Activated CD4-positive, alpha-beta T cell treated with anti-CD3 and anti-CD28 coated beads, Interleukin-2, Interleukin-6, amounts not matched to agents 100 ng/mL and 50 ng/mL, durations not matched to agents 16 hours and 8 hours (primary cell): ENCODE measurements at places on chromosomes 5 and 9.

DNA sequence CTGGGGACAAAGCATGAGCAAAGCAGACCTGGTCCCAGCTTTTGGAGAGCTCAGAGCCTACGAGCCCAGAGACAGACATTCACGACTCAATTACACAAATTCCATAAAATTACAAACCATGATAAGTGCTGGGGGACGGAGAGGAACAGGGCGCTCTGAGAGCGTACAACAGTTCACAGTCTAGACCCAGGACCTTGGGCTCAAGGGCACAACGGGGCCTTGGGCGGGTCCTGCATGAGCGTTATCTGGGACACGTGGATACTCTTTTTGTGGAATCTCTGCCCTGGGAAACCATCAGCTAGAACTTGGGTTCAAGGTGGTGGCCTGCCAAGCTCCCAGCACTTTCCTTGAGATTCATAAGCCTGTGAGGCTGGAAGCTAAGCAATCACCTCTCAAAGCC, 9.4 kb upstream of the ANXA6 start:
- DNase-seq = no peak

- DNase-seq = no peak
Measured at GRCh38 chr5:53965459-53965858, 344.9 kb downstream of the ARL15 start.

DNA sequence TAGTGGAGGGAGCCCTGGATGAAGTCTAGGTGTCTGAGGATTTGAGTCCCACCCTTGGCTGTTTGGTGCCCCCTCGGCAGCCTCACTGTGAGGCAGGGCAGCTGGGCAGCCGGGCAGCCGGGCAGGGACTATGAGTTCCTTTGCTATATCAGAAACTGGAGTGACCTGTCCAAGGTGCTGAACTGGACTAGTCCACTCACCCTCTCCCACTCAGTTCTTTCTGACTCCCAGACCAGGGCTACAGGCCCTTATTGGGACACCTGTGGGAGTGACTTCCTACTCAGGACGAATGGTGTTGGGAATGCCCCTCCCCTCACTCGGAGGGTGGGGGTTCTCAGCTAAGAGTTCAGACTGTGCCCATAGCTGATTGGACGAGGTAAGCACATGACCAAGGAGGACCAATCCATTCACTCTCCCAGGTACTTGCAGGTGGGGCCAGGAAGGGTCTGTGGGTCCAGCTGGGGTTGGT, 34.1 kb upstream of the RAPGEF1 start:
- DNase-seq = peak; percentile 35

- no peak for DNase-seq
Measured at GRCh38 chr9:72814083-72814597, 138.7 kb downstream of the ALDH1A1 start.

- DNase-seq = no peak
Measured at GRCh38 chr9:16640649-16641048, 229.8 kb downstream of the BNC2 start.

- no peak for DNase-seq
Measured at GRCh38 chr5:3284506-3284905, 311.1 kb upstream of the IRX1 start.

GRCh38 chr5:67259548-67260215, 63.1 kb upstream of the CD180 start:
- no peak for DNase-seq

DNA sequence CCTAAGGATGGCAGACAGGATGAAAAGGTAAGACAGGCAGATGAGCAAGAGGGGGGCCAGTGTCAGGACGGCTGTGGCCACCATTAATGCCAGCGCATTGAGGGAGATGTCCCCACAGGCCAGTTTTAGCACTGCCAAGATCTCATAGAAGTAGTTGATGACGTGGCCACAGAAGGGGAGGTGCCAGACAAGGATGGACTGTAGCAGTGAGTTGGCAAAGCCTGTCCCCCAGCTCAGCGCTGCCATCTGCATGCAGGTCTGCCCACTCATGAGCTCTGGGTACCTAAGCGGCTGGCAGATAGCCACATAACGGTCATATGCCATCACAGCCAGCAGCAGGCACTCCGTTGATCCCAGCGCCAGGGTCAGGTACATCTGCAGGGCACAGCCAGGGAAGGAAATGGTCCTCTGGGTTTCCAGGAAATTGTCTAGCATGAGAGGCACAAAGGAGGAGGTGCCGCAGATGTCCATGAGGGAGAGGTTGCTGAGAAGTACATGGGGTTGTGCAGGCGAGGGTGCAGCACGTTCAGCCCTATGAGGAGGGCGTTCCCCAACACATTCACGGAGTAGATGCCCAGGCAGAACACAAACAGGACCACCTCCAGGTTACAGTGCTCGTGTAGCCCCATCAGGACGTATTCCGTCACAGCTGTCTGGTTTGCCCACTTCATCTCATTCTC, 10.8 kb downstream of the OR13J1 start:
- DNase-seq = no peak

GRCh38 chr9:130432796-130433167, 12.0 kb upstream of the ASS1 start:
- no peak for DNase-seq

GRCh38 chr5:3393920-3394597, 201.6 kb upstream of the IRX1 start:
- no peak for DNase-seq

DNA sequence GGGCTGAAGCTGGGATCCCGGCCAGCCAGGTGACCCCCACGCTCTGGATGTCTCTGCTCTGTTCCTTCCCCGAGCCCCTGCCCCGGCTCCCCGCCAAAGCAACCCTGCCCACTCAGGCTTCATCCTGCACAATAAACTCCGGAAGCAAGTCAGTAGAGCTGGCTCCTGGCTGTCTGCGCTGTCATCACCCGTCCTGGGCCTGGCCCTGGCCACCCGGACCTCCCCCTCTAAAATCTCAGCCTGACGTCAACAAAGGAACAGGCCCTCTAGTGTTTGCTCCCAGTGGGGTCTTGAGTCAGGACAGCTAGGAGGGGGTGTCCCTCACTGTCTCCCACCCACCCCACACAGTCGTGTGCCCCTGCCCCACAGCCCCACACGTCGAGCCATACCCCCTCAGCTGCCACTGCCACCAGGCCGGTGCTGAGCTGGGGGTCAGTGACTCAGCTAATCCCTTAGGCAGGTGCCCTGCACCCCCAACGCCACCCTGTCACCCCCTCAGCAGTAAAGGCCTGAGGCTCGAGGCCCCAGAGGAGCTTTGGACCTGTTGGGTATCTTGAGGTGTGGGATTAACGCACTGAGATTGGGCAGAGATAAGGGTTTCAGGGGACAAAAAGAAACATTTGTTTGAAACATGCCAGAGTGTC, 1.1 kb upstream of the LCNL1 start:
- no peak for DNase-seq

- no peak for DNase-seq
Measured at GRCh38 chr5:132987531-132988408, 24.3 kb upstream of the AFF4 start.

- DNase-seq = no peak
Measured at GRCh38 chr5:154698763-154699162, 56.4 kb upstream of the LARP1 start.

GRCh38 chr5:92674321-92674720, 906.7 kb downstream of the NR2F1-AS1 start:
- no peak for DNase-seq

DNA sequence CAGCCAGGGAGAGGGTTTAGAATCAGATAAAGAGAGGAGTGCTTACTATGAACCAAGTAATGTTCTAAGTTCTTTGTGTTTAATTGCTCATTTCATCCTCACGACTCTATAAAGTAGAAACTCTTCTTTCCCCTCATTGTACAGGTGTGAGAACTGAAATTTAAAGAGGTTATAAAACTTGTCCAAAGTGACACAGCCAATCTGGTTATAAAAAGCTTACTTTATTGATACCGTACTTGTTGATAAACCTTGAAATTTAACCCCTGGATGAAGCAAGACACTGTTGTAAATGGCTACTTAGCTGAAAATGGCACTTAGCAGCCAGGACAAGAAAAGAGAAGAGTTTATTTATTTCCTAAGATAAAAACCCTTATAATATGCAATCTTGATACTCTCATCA, 702.4 kb downstream of the KCTD16 start:
- no peak for DNase-seq

GRCh38 chr5:94778732-94779131, 160.3 kb downstream of the SLF1 start:
- DNase-seq = no peak

DNA sequence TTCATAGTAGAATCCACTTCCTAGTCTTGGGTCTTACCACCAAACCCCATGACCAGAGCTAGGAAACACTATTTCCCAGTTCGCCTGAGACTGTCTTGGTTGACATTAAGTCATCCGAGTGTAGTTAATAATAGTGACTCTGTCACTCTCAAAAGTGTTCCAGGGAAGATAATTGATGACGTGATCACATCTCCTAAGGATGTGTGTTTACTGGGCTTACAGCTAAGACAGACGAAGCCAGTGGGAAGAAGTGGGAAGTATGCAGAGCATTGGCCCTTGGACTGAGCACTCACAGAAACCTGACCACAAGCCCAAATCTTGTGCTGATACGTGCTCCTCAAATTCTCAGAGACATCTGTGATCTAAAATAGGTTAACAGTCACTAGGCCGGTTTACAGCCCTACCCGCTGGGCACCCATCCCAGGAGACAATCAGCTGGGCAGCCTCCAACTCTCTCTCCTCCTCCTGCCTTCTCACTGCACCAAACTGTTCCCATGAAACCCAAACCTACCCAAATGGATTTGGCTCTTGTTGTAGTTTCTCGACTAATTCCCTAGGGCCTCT, 316.6 kb downstream of the TLE1 start:
- DNase-seq = no peak

GRCh38 chr9:114235033-114235661, 79.8 kb downstream of the COL27A1 start:
- DNase-seq = peak; percentile 8
